Cardiac ventricle fibroblast (primary cell): ENCODE measurements at places on chromosomes 6 and 20. TPM values are rescaled to one million over a fixed set of nuclear protein-coding genes. Genes with fewer than 3 reads are reported as not detected.

The MOG gene
- not detected in 2 replicates for total RNA-seq

The PTPRK gene
- total RNA-seq, result 21.7 and 21.8 TPM in 2 replicates

The TBXT gene
- not detected in 2 replicates for total RNA-seq

The DLK2 gene
- total RNA-seq, result not detected in 2 replicates

The STXBP5 gene
- total RNA-seq, result 46.7 and 59.5 TPM in 2 replicates

The GMPR gene
- 1.8 and 4.4 TPM in 2 replicates for total RNA-seq
